ENCODE measurements at places on chromosomes 7 and 10.

GRCh38 chr7:45525057-45525456, 49.1 kb upstream of the ADCY1 start:
- DNase-seq = no peak

- peak; percentile 17 for DNase-seq
These were observed 93.8 kb downstream of the C1GALT1 start for GRCh38 chr7:7276161-7276560.

- DNase-seq = no peak
These were observed 15.8 kb downstream of the CPA1 start for GRCh38 chr7:130396109-130396508.

DNA sequence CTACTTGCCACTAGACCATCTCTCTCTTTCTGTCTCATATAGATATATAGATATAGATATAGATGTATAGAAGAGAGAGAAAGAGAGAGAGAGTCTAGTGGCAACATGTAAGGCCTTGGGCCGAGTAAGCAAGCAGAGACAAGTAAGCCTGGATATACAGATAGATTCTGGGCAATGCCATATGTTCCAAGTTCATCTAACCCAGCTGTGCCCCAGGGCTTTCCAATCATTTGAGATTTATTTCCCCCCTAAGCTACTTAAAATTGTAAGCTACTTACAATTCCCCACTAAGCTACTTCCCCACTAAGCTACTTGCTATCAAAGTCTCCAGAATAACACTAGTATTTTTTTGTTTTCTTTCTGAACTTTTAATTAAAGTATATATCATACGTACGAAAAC, 1094.1 kb downstream of the DNAJB9 start:
- no peak for DNase-seq

GRCh38 chr10:128130051-128130450, 3.8 kb upstream of the MKI67 start:
- peak; percentile 51 for DNase-seq

DNA sequence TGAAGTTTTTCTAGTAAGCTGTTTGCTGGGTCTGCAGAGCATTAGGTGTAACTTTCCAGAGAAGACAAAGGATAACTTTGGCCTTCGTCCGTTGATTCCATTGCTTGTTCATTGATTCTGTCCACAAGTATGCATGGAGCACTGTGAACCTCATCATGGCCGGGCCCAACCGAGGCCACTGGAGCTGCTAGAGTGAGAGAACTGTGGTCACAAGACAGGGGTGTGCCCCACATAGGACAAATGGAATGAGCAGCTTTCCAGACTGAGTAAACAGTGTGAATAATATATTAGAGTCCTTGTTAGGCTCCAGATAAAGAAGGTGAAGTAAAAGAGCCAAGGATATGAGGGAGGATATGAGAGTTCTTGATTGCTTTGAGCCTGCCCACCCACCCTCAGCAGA, 24.9 kb downstream of the MBL2 start:
- no peak for DNase-seq

DNA sequence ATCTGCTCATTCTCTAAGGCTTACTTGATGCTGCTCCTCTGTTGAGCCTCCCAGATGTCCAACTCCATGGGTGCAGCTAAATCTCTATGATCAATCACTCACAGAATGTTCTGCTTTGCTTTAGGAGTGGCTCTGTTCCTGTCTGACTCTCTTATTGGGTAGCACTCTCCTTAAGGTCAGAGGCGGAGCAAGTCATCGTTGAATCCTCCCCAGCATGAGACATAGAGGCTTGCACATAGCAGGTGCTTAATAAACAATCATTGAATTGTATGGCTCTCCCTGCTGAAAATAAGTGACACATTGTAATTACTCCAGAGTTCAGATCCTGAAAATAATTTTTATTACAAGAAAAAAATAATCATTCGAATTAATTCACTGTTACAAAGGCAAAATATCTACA, 69.7 kb downstream of the NPS start:
- DNase-seq = no peak

- DNase-seq = no peak
These were observed 146.3 kb upstream of the LRGUK start for GRCh38 chr7:133980804-133981203.

DNA sequence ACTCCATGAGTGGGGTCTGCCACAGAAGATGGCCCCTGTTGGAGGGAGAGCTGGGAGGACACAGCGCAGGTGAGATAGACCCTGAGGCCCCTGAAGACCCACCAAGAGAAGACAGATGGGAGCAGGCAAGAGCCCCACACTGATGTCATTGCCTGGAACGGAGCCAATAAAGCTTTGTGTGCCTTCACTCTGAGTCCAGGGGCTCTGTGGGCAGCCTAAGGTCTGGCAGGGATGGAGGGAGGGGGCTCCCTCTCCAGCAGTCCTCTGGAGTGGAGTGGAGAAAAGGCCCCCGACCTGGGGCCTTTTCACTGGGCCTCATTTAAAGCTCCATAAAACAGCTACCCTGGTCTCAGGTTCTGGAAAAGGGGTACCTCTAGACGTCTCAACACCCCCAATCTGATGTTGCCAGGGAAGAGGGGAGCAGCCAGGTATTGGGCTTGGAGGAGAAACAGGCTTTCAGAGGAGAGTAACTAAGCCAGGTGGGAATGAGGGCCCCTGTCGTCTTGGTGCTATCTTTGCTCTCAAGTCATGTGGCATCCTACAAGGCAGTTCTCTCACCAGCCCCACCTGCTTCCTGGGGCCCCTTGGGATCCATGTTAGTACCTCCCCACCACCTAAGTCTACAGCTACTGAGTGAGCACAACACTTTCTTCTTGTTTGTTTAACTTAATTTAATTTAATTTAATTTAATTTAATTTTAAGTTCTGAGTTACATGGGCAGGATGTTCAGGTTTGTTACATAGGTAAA, 1.4 kb downstream of the C10orf62 start:
- no peak for DNase-seq

DNA sequence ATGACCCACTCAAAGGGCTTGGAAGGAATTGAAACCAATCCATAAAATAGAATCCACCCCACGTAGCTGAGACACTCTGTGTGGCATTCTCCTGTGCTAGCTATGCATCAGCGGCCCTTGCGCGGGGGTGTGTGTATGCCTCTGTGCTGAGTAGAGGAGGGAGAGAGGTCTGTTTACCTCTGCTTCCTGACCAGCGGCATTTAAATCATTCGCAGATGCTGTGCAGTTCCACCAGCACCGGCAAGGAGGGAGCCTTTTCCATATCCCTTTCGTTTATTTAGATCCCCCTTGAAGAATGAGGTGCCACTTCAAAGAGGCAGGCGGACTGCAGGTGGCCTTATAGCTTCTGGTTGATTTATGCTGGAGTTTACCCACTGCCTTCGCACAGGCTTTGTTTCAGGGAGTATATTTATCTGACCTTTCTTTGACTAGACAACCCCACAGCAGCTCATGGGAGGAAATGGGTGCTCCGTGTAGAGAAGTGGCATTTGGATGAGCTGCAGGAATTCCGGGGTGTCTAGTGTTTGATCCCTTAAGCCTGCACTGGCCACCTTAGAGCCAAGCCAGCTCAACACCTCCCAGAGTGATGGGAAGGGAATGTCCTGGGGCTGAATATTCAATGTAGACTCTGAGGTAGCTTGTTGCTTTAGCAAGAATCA, 11.4 kb downstream of the C10orf53 start:
- DNase-seq = no peak

DNA sequence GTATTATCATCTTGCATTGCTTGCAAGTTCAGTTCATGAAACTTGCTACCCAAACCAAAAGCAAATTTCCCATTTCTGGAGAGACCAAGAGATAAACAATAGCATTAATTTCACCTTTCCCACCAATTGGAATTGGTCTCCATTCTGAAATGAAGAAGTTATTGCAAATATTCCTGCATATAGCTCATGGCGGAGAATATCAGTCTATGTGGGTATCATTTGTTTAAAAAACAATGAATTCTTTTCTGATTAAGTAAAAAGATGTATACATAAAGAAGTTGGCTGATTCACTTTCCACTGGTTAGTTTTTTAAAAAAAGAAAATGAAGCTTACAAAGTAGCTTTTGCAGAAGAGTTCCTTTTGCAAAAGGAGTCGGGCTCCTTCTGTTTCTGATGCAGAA, 19.5 kb upstream of the ANK3 start:
- DNase-seq = no peak

DNA sequence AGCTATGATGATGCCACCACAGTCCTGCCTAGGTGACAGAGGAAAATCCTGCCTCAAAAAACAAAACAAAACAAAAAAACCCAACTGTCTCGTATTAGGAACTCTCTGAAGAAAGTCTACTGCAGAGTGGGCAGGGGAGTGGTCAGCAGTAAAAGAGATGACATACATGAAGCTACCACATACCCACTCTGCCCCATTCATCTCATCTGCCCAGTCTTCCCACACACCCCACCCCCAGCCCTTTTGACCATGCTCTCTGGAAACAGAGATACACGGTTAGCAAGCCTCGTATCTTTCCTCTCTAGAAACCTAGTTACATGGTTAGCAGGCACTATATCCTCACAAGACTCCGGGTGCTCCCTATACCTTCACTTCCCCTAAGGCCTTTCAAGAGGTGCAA, 8.3 kb downstream of the SLC37A3 start:
- DNase-seq = no peak

DNA sequence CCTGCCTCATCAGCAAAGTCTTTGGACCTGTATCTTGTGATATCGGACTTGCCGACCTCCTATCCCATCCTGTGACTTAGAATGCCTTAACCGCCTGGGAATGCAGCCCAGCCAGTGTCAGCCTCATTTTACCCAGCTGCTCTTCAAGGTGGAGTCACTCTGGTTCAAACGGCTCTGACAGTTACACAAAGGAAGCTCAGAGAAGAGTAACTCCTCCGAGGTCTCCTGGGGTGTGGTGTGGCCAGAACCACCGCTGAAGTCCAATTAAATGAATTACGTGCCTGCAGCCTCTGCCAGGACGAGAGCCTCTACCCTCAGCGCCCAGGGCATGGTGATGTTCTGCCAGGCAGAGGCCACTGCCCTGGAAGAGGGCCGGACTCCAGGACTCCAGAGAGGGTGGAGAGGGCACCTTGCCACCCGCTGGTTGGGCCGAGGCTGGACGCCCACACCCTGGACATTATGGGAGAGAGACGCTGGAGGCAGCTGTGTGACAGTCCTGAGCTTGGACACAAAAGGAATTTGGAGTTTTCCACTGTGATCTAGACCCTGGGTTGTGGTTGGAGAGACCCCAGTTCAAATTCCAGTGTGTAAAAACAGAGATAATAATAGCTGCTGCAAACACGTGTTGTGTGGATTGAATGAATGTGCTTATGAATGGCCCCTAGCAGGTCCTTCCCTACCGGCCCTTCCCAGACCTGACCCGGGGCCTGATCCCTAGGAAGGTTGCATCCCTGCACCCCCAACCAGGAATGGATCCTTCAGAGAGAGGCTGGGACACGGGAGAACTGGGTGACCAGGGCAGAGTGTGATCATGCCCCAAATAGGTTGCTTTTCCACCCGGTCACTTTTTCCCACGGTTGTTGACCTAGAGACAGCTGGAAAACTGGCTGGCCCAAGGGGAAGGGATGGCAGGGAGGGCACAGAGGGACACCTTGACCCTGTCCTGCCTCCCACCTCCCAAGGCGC, 37.8 kb upstream of the FZD9 start:
- no peak for DNase-seq

DNA sequence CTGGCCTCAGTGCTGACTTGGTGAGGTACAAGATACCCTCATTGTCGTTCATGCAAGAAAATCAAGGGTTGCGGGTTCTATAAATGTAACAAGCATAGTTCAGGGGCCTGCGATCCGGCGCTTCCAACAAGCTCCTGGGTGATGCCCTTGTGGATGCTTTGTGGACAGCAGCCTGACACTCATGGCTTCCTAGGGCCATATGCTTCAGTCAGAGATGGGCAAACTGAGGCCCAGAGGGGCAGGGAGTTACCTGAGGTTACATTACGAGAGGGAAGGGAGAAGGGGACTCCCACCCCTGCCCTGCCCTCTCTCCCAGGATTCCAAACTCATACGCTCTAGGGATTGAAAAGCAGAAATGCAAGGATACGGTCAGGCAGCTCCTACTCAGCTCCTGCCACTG, 296.3 kb upstream of the ZMIZ1 start:
- no peak for DNase-seq

GRCh38 chr7:142670511-142670910, 78.8 kb upstream of the PRSS1 start:
- DNase-seq = no peak

GRCh38 chr7:47271749-47272148, 310.2 kb downstream of the TNS3 start:
- no peak for DNase-seq

DNA sequence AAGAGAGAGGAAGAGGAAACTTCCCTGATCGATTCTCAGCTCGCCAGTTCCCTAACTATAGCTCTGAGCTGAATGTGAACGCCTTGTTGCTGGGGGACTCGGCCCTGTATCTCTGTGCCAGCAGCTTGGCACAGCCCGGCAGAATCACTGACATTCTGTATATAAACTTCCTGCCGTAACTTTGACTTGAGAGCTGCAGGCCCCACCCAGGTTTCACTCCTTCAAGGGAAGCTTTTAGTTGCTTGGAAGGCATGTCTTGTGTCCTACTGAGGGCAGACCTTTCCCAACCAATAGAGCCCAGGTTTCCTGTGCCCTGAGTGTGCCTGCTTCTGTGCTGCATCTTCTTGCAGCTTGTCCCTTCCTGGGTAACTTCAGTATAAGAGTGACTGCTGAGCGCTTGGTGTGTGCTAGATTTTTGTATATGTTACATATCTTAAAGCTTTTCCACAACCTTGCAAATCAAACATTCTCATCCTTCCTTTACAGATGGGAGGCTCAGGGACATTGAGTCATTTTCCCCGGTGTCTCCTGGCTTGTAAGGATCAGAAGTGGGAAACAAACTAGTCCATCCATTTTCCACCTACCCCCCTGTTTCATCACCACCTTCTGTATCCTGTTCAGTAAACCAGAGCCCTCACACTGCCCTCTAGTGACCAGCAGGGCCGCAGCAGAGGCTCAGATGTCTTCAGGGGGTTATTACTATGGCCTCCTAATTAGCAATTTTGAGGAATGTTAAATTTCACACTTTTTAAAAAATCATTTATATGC, 225.2 kb upstream of the PRSS58 start:
- DNase-seq = peak; percentile 46

DNA sequence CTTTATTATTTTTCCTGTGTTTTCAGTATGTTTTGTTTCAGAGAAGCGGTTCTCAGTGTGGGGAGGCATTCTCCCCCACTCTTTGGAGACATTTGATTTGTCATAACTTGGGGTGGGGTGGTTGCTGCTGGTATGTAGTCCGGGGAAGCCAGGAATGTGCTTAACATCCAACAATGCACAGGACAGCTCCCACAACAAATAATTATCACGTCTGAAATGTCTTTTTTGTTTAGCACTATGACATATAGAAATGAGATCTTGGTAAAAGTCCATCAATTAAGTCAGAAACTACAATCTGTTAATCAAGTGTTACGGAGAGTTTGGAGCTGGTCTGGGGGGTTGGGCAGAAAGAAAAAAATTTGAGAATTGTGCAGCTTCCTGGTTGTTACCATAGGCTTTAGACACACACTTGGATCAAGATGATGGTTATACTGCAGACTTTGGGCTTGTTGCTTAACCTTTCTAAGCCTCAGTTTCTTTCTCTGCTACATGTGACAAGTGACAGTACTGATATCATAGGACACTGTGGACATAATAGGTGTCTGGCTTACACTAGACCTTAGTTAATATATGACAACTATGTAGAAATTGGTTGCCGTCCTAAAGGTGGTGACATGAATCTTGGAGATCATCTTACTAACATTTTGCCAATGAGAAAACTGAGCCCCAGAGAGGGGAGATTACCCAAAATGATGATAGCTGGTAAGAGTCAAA, 113.7 kb downstream of the LRMDA start:
- DNase-seq = peak; percentile 56
